ENCODE measurements at places on chromosomes 4 and X. TPM values are rescaled to one million over a fixed set of nuclear protein-coding genes. Genes with fewer than 3 reads are reported as not detected.

Gene ZGRF1
- 7.7 TPM for polyA plus RNA-seq

Gene SLC25A43
- 3.6 TPM for polyA plus RNA-seq

Gene TSPAN6
- 4.5 TPM for polyA plus RNA-seq

Gene MAGEA4
- polyA plus RNA-seq: not detected

Gene HSD17B13
- 0.31 TPM for polyA plus RNA-seq

Gene NDUFA1
- 1,373 TPM for polyA plus RNA-seq

Gene ATP1B4
- not detected for polyA plus RNA-seq

Gene ZXDA
- 1.5 TPM for polyA plus RNA-seq

Gene FGF2
- 2.6 TPM for polyA plus RNA-seq

Gene MSX1
- 0.86 TPM for polyA plus RNA-seq

Gene TIGD4
- polyA plus RNA-seq: 0.59 TPM

Gene SLC7A11
- polyA plus RNA-seq: 5.0 TPM

Gene ABLIM2
- 34.8 TPM for polyA plus RNA-seq
